ENCODE measurements at places on chromosomes 4 and X.

- DNase-seq = no peak
Measured at GRCh38 chr4:74038425-74039314, at the start of gene CXCL3. Gene CXCL3 (minus strand): TSS chr4:74038689. CDS start chr4:74038611, 78 bp downstream.

GRCh38 chr4:112109360-112110058 lies 35.7 kb upstream of the FAM241A start:
- DNase-seq = no peak

DNA sequence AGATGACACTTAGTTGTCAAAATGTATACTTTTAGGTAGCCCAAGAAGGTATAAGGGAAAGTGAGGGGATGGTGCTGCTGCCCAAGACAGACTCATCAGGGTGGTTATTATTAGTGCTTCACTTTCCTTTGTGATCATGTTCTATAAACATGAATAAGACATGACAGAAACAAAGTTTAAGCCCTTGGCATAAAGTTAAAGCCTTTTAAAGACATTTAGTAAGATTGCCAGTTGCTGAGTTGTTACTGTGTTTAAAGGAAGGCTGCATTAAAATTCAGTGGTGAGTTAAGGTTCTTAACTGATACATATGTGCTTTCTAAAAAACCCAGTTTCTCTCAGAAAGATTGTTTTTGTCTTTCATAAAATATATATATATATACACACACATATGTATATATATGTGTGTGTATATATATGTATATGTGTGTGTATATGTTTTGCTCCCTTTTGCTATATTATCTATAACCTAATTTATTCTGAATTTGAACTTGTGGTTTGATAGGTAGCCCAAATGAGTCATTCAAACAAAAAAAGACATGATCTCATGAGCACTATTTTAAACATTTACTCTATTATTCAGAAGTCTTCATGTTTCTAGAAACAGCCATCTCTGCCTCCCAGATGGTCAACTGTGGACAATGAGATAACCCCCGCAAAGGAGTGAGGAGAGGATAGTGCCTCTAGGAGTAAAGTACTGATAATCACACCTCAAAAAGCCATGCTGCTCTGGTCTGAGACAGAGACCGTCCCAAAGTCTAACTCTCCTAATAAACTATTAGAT lies 98.1 kb upstream of the OTUD4 start:
- DNase-seq = no peak

DNA sequence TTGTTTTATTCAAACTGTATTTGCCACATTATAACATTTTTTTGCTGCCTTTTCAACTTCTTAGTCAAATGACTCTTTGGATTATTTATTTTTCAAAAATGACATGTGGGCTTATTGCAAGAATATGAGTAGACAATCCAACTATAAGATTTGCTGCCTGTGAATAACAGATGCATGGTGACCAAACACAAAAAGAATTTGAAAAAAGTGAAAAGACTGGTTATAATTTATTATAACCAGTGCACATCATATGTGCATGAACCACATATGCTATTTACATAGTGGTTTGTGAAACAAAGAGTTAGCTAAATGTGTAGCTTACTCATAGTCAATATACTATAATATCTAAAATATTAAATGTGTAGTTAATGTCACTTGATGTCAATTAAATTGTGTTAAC lies 2086.8 kb downstream of the ARAP2 start:
- no peak for DNase-seq

GRCh38 chrX:100804780-100805179 lies 15.4 kb upstream of the CSTF2 start:
- no peak for DNase-seq

- DNase-seq = no peak
Measured at GRCh38 chr4:20378181-20378580, 126.5 kb downstream of the SLIT2 start.

DNA sequence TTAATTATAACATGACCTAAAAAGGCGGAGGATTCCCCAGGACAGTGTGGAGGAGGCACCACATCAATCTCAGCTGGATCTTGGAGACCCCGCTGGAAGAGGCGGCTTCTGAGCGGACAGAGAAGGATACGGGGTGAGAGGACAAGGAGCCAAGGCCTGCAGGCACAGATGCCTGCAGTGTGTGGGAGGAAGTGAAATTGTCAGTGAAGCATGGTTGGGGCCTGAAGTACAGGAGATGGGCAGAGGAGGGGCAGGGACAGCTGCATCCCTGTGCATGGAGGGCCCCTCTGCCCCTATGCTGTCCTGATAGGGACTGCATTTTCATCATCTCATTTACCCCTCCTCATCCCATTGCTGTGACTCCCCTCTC lies 1.7 kb upstream of the SLC2A9 start:
- DNase-seq = no peak

DNA sequence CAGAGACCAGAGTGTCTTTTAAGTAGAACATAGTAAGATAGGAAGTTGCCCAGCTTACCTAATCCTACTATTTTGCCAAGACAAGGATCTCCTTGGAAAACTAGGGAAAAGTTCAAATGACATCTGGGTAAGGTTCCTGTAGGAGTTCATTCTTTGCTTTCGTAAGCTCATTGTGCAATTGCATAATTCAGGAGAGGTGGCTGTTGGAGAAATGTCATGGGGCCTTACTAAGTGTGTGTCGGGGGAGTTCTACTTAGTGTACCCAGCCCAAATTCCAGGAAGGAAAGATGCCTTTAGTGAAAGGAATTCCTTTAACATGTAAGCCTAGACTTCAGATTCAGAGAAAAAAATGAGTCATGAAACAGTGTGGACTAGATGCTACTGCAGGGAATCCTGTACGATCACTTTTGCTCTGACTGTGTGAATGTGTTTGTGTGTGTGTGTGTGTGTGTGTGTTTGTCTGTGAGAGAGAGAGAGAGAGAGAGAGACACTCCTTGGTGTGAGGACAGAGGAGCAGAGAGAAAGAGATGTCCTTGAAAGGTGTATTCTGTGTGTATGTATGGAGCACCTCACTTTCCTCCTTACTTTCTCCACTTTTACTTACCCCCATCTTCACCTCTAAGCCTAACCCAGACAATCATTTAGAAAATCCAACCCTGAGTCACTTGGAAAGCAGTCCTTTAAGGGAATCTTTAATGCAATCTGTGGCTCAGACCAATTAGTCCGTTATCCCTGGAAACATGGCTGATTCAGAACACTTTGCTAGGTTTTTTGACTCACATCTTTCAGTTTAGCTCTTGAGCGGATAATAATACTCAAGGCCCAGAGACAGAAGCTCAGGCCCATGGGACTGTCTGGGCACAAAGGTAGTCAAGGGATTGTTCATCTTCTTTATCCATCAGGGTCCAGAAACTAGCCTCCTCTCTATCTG lies 114.5 kb upstream of the ACSL4 start:
- DNase-seq = no peak

- DNase-seq = no peak
Measured at GRCh38 chr4:154757713-154758112, 13.9 kb downstream of the LRAT start.

- DNase-seq = no peak
Measured at GRCh38 chr4:79831119-79831528, 241.9 kb downstream of the ANTXR2 start.

- DNase-seq = no peak
Measured at GRCh38 chrX:41890026-41890423, 33.3 kb downstream of the CASK start.

DNA sequence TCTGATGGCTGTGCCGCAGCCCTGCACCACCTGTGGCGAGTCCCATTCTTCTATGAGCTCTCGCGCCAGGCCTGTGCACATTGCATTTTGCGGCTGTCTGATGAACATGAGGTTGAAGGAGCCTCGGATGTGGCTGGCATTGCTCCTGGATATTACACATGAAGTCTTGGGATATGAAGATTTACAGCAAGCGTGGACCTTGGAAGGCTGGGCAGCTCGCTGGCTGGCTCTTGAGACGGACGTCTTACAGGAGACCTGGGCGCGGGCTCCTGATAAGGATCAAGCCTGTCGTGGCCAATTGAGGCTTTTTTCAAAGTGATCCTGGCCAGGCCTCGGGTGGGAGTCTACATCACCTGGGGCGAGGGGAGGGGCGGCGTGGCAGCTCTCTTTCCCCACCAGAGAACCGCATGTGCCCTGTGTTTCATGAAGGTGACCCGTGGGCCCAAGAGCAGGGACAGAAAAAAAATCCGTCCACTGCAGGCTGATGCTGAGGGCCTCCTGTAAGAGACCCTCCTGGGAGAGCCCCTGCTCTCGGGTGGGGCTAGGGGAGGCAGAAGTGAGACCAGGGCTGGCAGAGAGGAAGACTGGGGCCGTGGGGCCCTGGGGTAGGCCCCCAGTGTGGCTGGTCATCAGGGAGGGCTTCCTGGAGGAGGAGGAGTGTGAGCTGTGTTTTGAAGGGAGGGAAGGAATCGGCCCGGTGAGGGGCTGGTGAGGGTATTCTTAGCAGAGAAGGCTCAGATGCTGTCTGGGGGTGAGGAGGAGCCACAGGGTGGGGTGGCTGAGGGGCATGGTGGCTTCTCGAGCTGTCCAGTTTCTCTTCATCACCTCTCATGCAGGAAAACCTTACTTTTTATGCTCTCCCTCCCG lies 23.6 kb downstream of the CPZ start:
- DNase-seq = no peak

DNA sequence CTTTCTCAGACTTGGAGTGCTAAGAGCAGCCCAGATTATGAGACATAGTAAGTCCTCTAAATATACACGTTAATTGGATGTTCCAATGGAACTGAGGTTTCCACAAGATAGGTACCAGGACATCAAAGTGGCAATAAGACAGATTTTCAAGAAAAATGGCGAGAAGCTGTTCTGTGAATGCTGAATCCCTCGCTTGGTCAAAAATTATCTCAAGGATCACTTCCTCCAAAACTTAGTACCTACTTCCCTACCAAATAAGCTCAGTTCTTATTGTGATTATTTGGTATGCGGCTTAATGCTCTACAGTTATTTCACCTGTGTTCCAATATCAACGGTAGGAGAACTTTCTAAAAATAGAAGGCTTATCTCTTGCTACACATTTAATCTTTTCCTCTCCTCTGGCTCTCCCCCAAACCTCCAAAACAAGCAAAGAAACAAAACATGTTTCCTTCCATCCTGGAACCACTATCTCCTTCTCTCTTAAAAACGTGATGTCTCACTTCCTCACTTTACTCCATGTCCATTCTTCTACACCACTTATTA lies 14.7 kb downstream of the PDGFC start:
- no peak for DNase-seq

- no peak for DNase-seq
Measured at GRCh38 chr4:96916711-96917110, 1076.8 kb downstream of the PDHA2 start.

- DNase-seq = no peak
Measured at GRCh38 chr4:27714073-27714472, 853.4 kb downstream of the STIM2 start.

- no peak for DNase-seq
Measured at GRCh38 chrX:119654112-119654531, 38.8 kb downstream of the SEPTIN6 start.

DNA sequence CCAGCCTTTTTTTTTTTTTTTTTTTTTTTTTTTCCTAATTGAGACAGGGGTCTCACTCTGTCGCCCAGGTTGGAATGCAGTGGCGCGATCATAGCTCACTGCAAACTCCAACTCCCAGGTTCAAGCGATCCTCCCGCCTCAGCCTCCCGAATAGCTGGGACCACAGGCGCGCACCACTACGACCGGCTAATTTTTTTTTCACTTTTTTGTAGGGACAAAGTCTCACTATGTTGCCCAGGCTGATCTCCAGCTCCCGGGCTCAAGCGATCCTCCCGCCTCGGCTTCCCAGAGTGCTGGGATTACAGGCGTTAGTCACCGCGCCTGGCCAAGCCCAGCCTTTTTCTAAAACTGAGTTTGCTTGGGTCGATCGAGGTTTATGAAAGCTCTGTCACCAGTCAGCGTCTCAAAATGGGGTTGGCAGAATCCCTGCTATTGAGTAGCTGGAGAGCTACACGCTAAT lies 1.3 kb upstream of the OTUD5 start:
- no peak for DNase-seq

DNA sequence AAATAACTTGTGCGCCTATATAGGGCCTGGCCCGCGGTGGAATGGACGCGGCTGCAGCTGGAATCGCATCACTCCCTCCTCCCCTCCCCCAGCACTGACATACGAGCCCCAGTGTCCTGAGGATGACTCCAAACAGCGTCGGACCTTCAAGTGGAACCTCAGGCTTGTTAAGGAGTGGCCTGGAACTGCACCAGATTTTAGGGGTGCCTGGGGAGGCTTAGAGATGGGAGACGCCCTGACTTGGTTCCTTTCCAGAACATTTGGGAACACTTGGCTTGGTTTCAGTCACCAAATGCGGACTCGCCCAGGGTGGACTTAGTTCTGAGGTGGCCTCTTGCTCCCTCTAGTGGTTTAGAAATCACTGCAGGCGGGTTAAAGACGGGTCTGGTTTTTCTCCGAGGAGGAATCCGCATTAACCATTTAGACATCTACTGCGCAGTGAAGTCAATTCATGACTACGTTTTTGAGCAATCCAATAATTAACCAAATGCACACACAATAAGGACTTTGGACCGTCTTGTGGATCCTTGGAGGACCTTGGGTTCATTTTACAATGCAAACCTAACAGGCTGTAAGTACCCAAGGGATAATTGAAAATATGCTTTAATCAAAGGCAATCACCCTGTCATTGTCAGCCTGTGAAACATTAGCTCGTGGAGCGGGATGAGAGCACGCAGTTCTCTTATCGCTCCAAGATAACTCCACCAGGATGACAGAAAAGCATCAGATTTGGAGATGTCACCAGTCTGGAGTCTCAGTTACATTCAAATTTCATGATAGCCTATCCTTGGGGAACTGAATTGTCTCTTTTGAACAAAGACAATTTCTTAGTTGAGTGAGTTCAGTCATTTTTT lies 11.2 kb upstream of the PDGFRA start:
- DNase-seq = no peak

DNA sequence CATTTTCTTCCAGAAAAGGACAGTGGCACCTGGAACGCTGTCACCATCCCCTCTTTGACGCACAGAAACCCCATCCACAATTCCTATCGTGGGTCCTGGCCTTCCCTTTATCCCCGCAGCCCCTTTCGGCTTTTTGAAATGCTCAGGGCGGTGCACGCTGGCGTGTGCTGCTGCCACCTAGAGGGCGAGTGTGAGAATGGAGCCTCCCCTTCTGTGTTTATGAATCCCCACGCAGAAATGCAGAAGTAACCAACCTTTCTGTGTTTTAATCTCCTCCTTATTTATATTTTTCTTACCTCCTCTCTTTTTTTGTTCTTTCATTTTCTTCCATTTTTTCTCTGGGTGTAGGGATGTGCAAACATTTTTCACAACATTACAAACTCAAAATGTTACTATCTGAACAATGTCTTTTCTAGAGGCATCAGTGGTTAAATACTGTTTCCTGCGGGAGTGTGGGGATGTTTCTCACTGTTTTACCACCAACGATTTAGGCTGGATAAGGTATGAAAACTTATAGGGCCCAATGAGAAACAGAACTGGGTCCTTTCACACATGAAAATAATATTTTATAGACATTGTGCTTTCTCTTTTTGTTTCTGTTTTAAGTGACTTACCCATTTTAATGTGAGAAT lies 50.0 kb downstream of the TMA16 start:
- DNase-seq = no peak

- no peak for DNase-seq
Measured at GRCh38 chr4:113524505-113525186, 236.9 kb downstream of the CAMK2D start.

- no peak for DNase-seq
Measured at GRCh38 chr4:31107362-31107761, 387.2 kb downstream of the PCDH7 start.

- no peak for DNase-seq
Measured at GRCh38 chr4:157787618-157788017, 385.2 kb downstream of the GASK1B start.
